ENCODE measurements at places on chromosomes 2 and 18.

DNA sequence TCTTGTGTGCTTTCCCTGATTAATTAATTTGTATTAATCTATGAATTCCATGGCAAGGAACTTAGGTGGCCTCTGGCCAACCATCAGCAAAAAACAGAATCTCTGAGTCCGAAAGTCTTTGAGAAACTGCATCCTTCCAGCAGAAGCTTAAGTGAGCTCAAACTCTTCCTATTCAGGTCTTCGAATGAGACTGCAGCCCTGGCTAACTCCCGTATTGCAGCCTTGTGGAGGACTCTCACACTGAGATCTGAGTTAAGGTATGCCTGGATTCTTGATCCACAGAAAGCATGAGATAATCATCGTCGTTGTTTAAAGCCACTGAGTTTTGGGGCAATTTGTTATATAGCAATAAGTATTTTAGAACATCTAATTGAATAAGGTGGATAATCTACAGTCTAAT is 1143.9 kb upstream of the NXPH2 start:
- no peak for DNase-seq

DNA sequence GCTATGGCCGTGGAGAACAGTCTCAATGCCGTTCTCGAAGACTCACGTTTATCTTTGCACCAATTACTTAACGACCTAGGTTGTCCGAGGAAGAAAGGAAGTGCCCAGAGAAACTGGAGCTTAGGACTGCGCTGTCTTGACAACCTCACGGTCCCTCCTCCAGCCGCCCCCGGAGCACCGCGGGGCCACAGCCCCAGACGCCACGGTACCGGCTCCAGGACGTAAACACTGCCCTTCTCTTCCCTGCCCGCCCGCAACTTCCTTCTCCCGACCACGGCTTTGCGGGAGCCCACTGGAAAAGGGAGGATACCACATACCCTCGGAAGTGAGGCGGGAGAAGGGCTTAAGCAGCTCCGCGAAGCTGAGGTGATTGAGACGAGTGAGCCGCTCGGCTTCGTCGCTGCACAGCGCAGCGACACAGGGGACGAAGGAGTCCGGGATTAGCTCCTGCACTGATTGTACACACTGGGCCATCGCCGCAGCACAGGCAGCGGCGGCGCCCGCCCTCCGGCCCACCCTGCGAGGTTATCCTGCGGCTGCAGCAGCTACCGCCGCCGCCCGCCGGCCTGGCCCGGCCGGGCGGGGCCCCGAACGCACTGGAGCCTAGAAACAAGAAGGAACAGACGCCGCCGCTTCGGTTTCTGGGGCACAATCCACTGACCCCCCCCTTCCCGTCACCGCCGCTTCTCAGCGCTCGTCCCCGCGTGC is 483 bp downstream of the TRAPPC8 start:
- DNase-seq = no peak

DNA sequence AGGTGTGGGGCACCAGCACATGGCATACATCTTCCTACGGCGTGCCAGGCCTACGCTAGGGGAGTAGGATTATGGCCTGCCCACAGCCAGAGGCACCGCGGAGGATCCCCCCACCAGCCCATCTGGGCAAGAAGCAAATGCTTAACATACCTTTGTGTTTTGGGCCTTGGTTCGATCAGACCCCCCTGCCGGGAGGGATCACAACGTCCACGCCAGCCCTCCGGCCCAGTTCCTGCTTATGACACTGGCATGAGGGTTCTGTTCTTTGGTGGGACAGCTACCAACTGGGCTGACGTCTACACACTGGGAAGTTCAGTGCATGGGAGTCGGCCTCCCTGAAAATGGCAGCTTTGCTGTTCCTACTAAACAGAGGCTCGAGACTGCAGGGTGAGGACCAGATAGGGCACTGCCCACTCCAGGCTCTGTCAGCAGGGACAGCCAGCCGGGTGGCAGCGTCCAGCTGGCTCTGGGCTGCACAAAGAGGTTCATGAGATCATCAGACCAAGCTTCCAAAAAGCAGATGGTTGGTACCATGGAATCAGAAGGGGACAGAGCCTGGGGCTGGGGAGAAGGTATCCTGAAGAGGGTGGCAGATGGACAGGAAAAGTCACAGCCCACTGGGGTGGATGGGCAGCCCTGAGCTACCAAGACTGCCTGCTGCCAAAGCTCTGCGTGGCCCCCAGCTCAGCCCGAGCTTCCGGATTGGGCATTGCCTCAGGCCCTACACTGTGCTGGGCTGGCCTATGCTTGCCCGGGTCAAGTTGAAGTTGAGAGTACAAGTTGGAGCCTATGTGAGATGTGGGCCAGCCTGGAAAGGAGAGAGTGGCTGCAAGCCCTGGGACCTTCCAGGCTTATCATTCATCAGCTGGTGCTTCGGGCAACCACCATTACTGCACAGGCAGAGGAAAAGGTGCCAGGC is 61.7 kb upstream of the TEX51 start:
- DNase-seq = no peak

- no peak for DNase-seq
Measured at GRCh38 chr2:72924353-72925240, 7.3 kb downstream of the EMX1 start.

DNA sequence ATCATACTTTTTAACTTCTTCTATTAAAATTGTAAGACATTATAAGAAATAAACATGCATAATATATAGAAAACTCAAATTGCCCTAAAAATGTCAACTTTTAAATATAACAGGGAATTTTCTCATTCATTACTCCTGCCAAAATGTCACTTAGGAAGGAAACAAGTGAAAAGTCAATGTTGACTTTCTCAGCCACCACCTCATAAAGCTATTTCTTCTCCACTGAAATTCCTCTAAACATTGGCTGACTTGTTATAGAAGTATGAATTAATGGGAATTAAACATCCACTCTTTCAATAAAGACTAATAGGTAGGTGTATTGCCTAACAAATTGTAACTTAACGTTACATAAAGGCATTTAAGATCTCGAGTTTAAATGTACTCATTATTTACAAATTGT is 499.7 kb upstream of the SYT4 start:
- DNase-seq = no peak

DNA sequence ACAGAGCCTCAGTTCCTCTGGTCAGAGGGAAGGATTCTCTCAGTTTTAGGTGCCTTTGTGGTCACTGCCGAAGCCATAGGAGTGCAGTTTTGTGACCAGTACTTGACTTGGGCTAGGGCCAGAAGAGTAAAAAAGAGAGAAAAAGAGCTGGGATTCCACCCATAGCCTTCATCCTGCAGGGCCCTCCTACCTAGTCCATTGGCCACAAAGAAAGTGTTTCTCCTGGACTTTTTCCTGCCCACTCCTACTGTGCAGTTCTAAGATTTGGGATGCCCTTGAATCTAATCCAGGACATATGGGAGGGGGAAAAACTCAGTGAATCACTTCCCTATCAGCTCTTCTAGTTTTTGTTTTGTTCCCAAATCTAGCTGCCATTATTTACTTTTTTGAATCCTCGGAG is 26.0 kb downstream of the FAM117B start:
- no peak for DNase-seq

GRCh38 chr2:55966401-55967118 is 43.0 kb upstream of the EFEMP1 start:
- no peak for DNase-seq

Measured in AG04449 (cell line).